Osteocyte (in vitro differentiated cells): ENCODE measurements at places on chromosomes 6 and 20. TPM values are rescaled to one million over a fixed set of nuclear protein-coding genes. Genes with fewer than 3 reads are reported as not detected.

The TFAP2C gene
- 92.9 and 97.8 TPM in 2 replicates for total RNA-seq

The GPR6 gene
- total RNA-seq: not detected in 2 replicates

The BCAS1 gene
- total RNA-seq: not detected in 2 replicates

The TGM3 gene
- total RNA-seq: not detected in 2 replicates

The RBM24 gene
- 13.2 and 13.7 TPM in 2 replicates for total RNA-seq

The TREM1 gene
- not detected in 2 replicates for total RNA-seq

The SIM1 gene
- total RNA-seq: 1.6 and 2.6 TPM in 2 replicates

The NKAIN2 gene
- total RNA-seq: 17.8 and 28.0 TPM in 2 replicates

The CLIC5 gene
- not detected in 2 replicates for total RNA-seq

The TNFRSF21 gene
- 2.3 and 2.5 TPM in 2 replicates for total RNA-seq

The CRISP3 gene
- total RNA-seq: not detected in 2 replicates

The CCN6 gene
- total RNA-seq: not detected in 2 replicates

DNA sequence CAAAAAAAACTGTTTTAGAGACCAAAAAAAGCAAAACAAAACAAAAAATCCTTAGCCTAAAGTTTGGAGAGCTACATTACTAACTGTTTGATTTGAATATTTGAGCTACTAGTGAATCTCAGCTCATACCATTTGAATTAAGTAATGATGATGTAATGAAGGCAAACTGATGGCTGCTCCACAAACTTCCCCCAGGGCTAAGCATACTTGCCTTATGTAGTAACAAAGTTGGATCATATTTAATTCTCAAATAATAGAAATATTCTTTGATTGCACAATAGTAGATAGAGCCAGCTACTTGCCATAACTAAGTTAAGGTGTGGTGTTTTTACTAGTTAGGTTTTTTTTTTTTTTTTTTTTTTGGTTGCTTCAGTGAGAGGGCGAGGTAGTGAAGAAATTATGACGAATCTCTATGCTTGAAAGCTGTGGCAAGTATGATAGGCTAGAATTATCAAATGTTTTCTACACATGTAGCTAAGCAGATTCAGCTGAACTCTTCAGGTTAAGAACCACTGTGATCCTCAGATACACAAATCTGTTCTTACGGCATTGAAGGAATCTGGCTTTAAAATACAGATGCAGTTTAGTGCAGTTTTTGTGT, 2.9 kb downstream of the RAB32 start:
- H3K4me1 ChIP-seq: peaks cover 52% of the 10 kb centered on the region
- DNase-seq: no peak
- peak overlapping the region; percentile 100 for H3K4me3 ChIP-seq
- peak overlapping the region; percentile 99 for H3K27ac ChIP-seq
- peaks cover 24% of the 10 kb centered on the region for H3K36me3 ChIP-seq
- no peaks in the 10 kb centered on the region for H3K27me3 ChIP-seq

DNA sequence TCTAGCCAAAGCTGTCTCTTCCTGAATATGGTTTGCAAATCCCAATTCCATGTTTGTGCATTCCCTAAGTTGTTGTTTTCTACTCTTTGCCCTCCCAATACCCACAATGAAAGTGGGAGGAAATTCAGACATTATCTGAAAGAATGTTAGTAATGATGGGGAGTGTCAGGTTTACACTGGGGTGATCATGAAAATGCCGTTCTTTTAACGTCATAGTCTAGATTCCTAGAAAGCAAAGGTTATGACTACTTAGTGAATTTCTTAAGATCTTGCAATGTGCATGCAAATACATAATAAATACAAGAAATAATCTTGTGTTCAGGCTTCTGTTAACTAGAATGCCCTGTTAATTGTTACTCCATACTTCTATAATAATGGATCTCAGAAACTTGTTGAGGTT, 101.0 kb downstream of the LCA5 start:
- no peaks in the 10 kb centered on the region for H3K36me3 ChIP-seq
- no peak for DNase-seq

- no peak overlapping the region for H3K4me3 ChIP-seq
- no peak for DNase-seq
- no peak overlapping the region for H3K27ac ChIP-seq
- no peaks in the 10 kb centered on the region for H3K4me1 ChIP-seq
- peaks cover 65% of the 10 kb centered on the region for H3K27me3 ChIP-seq
These were observed 74.8 kb downstream of the GCNT2 start for GRCh38 chr6:10595731-10596664.

GRCh38 chr20:47397652-47398301, 41.3 kb upstream of the ZMYND8 start:
- H3K27me3 ChIP-seq: no peaks in the 10 kb centered on the region
- no peak overlapping the region for H3K4me3 ChIP-seq
- DNase-seq: no peak
- no peak overlapping the region for H3K27ac ChIP-seq
- H3K4me1 ChIP-seq: peaks cover 11% of the 10 kb centered on the region
- H3K36me3 ChIP-seq: no peaks in the 10 kb centered on the region

GRCh38 chr6:2270054-2270453, 24.6 kb upstream of the GMDS start:
- H3K36me3 ChIP-seq: peaks cover 41% of the 10 kb centered on the region
- H3K4me3 ChIP-seq: no peak overlapping the region
- no peak for DNase-seq
- H3K27ac ChIP-seq: no peak overlapping the region

DNA sequence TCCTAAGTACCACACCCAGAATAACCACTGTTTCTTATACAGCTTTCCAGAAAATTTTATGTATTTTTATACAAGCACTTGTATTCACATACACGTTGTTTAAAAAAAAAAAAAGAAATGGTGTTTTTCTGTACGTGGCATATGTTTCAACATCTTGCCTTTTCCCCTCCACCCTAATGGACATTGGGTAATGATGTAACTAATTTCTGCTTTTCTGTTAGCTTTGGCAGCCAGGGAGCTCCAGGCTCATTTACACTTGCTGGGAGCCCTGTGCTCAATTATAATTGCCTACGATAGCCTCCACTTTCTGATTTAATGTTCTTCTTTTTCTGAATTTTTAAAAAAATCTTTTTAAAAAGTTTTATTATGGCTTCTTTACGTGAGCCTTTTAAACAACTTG, 352.4 kb downstream of the UTRN start:
- H3K4me1 ChIP-seq: peaks cover 6% of the 10 kb centered on the region
- no peak overlapping the region for H3K27ac ChIP-seq
- H3K27me3 ChIP-seq: no peaks in the 10 kb centered on the region
- no peak for DNase-seq
- no peak overlapping the region for H3K4me3 ChIP-seq

DNA sequence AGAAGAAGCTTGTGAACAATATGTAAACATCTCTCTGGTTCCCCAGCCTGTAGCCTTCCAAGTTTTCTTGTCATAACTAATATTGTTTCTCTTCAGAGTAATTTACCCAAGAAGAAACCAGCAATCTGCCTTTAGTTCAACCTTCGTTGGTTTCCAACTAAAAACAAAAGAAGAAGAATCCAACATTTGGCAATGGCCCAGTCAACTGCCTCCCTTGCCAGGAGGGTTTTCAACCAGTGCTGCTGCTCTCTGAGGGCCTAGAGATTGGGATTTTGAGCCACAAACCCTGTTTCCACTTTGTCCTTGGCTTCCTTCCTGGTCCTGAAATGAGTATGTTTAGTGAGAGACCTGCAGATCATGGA, 395.8 kb upstream of the CNR1 start:
- no peaks in the 10 kb centered on the region for H3K4me1 ChIP-seq
- H3K4me3 ChIP-seq: no peak overlapping the region
- peak; percentile 30 for DNase-seq
- H3K36me3 ChIP-seq: no peaks in the 10 kb centered on the region
- no peak overlapping the region for H3K27ac ChIP-seq

DNA sequence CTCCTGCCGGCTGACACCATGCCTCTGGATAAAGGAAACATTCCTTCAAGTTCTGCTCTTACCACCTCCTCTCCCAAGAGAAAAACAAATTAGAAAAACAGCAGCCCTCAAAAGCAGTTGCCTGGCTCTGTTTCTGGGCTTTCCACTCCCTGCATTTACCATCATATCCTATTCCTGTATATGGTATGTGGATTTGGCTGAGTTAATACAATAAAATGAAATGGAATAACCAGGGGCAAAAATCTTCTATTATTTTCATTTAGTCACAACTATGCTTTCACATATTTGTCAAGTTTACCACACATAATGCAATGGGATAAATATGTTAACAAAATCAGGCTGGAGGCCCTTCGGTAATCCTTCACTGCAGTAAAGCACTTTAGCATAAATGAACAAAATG, 34.3 kb downstream of the COL12A1 start:
- peaks cover 83% of the 10 kb centered on the region for H3K36me3 ChIP-seq
- H3K27ac ChIP-seq: peak overlapping the region; percentile 88
- H3K4me3 ChIP-seq: peak overlapping the region; percentile 38

DNA sequence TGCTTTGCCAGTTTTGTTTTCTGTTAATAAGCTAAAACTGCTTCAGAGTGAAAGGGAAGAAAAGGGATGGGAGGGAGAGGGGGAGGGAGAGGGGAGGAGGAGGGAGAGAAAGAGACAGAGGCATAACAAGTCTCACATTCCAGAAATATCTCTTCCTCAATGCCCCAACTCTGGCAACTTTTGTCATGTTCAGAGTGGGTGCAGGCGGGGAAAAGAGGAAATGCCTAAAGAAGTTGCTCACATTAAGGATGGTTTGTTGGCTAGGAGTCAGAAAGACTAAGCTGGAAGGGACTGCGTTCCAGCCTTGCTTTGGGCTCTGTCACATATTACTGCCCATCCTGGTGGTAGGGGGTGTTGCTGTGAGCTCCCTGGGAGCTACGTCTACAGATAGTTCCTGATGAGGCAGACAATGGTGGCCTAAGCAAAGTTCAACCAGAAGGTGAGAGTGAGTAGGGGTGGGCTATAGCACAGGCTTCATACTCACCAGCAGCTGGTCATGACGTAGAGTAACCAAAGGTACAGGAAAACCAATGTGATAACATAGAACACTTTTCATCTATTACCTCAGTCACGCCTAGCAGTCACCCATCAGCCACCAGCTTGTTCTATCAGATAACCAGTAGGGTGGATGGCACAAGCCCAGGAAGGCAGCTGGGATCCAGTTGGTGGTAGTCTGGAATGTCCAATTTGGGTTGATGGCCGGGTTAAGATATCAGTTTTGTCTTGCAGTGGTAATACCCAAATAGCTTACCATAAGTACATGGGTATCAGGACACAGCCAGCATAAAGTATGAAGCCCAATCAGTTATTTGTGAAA, 2.1 kb downstream of the TSPYL4 start:
- peaks cover 2% of the 10 kb centered on the region for H3K36me3 ChIP-seq
- peaks cover 29% of the 10 kb centered on the region for H3K4me1 ChIP-seq
- H3K4me3 ChIP-seq: peak overlapping the region; percentile 65
- H3K27me3 ChIP-seq: no peaks in the 10 kb centered on the region
- peak overlapping the region; percentile 83 for H3K27ac ChIP-seq

GRCh38 chr6:53794137-53794719, 577 bp upstream of the LRRC1 start:
- H3K27ac ChIP-seq: peak overlapping the region; percentile 99
- peaks cover 32% of the 10 kb centered on the region for H3K4me1 ChIP-seq
- DNase-seq: peak; percentile 87
- no peaks in the 10 kb centered on the region for H3K27me3 ChIP-seq
- peak overlapping the region; percentile 98 for H3K4me3 ChIP-seq

GRCh38 chr6:125789576-125790357, 993 bp upstream of the NCOA7 start:
- H3K27me3 ChIP-seq: no peaks in the 10 kb centered on the region
- peaks cover 5% of the 10 kb centered on the region for H3K36me3 ChIP-seq
- H3K27ac ChIP-seq: peak overlapping the region; percentile 96
- peak overlapping the region; percentile 77 for H3K4me3 ChIP-seq
- no peak for DNase-seq

DNA sequence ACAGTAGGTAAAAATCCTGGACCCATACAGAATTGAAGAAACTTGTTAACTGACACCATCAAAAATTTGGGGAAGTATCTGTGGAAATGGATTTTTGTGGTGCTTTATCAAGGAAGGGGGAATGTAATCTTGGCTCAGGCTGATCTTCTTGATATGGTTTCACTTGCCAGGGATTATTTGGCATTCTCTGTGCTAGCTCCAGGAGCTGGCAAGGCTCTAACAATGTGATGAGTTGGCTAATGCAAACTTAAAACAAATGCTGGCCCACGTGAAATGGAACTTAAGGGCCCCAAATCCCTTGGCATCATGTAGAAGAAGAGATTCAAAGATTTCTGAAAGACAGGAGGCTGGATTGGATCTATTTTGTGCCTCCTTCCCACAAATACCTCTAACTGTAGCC, 13.1 kb downstream of the KCNS1 start:
- H3K27ac ChIP-seq: peak overlapping the region; percentile 98
- H3K36me3 ChIP-seq: peaks cover 3% of the 10 kb centered on the region
- no peak for DNase-seq
- H3K4me3 ChIP-seq: no peak overlapping the region
- H3K4me1 ChIP-seq: peaks cover 44% of the 10 kb centered on the region

DNA sequence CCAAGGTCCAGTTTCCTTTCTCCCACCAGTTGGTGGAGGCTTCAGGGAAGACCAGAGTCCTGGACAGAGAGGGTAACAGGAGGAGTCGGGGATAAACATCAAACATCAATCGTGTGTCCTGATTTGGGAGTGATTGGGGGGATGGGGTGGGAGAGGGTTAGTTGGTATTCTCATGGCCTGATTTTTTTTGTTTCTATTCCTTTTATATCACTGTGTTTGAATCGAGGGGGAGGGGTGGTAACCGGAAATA, 365 bp upstream of the HSD17B8 start:
- H3K36me3 ChIP-seq: peaks cover 29% of the 10 kb centered on the region
- H3K4me1 ChIP-seq: peaks cover 66% of the 10 kb centered on the region
- H3K27me3 ChIP-seq: no peaks in the 10 kb centered on the region
- DNase-seq: no peak
- H3K4me3 ChIP-seq: peak overlapping the region; percentile 76

GRCh38 chr6:112401083-112401482, 54.0 kb downstream of the RFPL4B start:
- H3K4me1 ChIP-seq: no peaks in the 10 kb centered on the region
- no peak for DNase-seq
- H3K4me3 ChIP-seq: no peak overlapping the region
- no peak overlapping the region for H3K27ac ChIP-seq

DNA sequence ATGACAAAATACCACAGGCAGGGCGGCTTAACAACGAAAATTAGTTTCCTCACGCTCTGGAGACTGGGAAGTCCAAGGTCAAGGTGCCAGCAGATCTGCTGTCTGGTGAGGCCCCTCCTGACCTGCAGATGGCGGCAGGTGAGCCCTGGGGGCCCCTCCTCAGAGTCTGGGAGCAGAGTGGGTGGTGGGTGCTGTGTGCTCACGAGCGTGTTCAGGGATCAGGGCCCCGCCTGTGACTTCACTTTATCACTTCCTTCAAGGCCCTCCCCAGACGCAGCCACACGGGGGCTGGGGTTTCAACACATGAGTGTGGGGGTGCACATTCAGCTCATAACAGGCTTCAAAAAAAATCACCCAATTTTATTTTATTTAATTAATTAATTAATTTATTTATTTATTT, 39.3 kb downstream of the SLC2A4RG start:
- H3K36me3 ChIP-seq: peaks cover 10% of the 10 kb centered on the region
- DNase-seq: no peak
- H3K4me1 ChIP-seq: peaks cover 16% of the 10 kb centered on the region
- H3K4me3 ChIP-seq: no peak overlapping the region
- no peak overlapping the region for H3K27ac ChIP-seq
